ENCODE measurements at places on chromosomes 3 and 15. TPM values are rescaled to one million over a fixed set of nuclear protein-coding genes. Genes with fewer than 3 reads are reported as not detected.
A peak's percentile ranks its signal among the peaks of the same experiment; 100 is the strongest.

GRCh38 chr3:138456961-138457862 lies 22.8 kb downstream of the ESYT3 start:
- DNase-seq, result no peak

DNA sequence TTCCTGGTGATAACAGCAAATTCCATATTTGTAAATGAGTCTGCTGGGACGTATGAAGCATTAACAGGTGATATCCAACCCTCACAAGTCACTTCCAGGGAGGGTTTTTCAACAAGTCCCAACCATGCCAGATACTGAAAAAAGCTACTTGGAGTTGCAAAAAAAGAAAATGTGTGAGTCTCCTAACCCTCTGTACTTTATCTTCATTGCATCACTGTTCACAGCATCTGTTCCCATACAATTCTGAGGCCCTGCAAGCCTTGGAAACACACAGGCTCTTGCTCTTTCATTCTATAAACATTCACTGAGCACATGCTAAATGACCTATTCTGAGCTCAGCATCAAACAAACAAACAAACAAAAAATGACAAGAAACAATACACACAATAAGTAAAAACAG lies 120.8 kb downstream of the RFTN1 start:
- DNase-seq, result no peak

GRCh38 chr3:127900536-127900935 lies 14.5 kb upstream of the KBTBD12 start:
- no peak for DNase-seq

CIDEC gene
- total RNA-seq, result not detected

PODXL2 gene
- 0.94 TPM for total RNA-seq

GRCh38 chr15:84982301-84982920 lies 755 bp downstream of the PDE8A start:
- peak; percentile 52 for DNase-seq

DNA sequence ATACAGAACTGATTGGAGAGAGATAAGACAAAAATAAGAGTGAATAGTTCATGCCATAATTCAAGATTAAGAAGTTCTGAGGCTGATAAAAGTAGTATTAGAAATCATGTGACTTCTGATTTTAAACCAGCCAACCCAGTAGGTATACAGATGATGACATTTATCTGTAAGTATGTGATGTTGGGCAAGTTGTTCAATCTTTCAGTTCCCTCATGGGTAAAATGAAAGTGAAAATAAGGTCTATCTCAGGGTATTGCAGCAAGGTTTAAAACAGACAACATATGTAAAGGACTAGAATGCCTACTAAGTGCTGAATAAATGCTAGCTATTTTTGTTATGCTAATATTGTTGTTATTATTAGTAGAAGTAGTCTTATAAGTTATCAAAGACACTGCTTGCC lies 1055.7 kb downstream of the NAALADL2 start:
- no peak for DNase-seq

GRCh38 chr3:23096041-23096440 lies 107.1 kb upstream of the UBE2E2 start:
- DNase-seq, result no peak

GRCh38 chr15:91308855-91309254 lies 208.8 kb downstream of the SV2B start:
- DNase-seq, result no peak

VPS18 gene
- total RNA-seq, result 40.8 TPM

- no peak for DNase-seq
These were observed 36.7 kb downstream of the CCDC12 start for GRCh38 chr3:46939578-46940445.

DNAJA4 gene
- total RNA-seq, result 0.09 TPM

WDR93 gene
- total RNA-seq, result 0.05 TPM

GRCh38 chr3:14042680-14043079 lies 82.0 kb downstream of the CHCHD4 start:
- DNase-seq, result no peak

DNA sequence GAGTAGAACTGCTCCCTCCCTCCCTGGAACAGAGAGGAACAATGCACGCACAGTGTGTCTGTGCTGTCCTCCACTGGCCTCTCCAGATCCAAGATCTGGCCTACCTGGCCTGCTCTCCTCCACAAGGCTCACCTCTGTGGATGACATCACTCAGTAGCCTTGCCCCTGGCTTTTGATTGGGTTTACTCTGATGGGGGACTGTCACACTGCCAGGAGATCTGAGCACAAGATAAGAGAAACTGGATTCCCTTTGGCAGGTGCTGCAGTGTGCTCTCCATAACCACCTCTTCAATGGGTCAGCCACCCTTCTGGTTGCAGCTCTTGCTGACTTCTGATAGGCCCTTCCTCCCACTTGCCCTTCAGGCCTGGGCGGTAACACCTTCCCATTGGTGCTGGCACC lies 22.6 kb upstream of the ANO10 start:
- DNase-seq, result no peak

DNA sequence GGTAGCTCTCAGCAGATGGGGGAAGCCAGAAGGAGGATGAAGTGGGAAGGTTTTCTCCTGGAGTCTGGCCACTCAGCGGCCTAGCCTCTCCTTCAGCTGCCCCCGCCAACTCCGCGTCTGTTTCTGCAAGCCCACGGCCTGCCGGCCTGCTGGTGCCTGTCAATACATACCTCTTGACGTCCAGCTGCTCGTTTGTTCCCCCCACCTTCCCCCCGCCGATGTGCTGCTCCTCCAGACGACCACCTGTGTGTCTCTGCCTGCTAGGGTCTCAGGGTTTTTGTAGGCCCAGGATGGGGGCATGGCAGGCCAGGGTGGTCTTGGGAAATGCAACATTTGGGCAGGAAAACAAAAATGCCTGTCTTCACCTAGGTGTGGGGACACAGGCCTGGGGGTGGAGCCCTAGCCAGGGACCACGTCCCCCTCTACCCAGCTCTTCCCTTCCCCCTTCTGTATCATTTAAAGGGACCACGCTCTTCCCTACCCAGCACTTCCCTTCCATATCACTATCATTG lies 137.8 kb downstream of the ALCAM start:
- no peak for DNase-seq

DNA sequence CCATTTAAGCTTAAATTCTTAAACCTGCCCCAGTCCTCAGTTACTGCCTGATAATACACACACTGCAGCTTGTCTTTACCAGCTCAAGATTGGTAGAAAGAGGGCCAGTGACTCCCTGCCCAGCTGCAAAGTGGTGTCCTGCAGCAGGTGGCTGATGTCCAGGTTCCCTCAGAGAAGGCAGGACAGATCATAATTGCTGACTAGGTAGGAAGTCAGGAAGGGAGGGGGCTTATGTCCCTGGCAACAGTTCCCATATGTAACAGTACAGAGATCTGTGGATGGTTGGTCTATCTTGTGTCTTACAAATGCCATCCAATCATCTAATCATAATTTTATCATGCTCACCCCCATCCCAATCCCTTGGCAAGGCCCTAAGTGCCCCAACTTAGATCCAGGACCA lies 492.1 kb upstream of the PPP2R3A start:
- no peak for DNase-seq

RASL12 gene
- 181 TPM for total RNA-seq

Measured in SJSA1 (cell line).